ENCODE measurements at places on chromosomes 6 and 20.

- peaks cover 8% of the 10 kb centered on the region for H3K36me3 ChIP-seq
- peak overlapping the region; percentile 76 for H3K4me3 ChIP-seq
- H3K27me3 ChIP-seq: peaks cover 10% of the 10 kb centered on the region
- DNase-seq: peak; percentile 83
- no peaks in the 10 kb centered on the region for H3K4me1 ChIP-seq
- no peak overlapping the region for H3K27ac ChIP-seq
Observed at GRCh38 chr6:28474441-28475219, 31.3 kb upstream of the ZSCAN23 start.

- no peak for DNase-seq
- H3K27ac ChIP-seq: no peak overlapping the region
- H3K4me1 ChIP-seq: no peaks in the 10 kb centered on the region
- no peaks in the 10 kb centered on the region for H3K36me3 ChIP-seq
- H3K4me3 ChIP-seq: no peak overlapping the region
Observed at GRCh38 chr6:15079288-15079817, 166.5 kb upstream of the JARID2 start.

DNA sequence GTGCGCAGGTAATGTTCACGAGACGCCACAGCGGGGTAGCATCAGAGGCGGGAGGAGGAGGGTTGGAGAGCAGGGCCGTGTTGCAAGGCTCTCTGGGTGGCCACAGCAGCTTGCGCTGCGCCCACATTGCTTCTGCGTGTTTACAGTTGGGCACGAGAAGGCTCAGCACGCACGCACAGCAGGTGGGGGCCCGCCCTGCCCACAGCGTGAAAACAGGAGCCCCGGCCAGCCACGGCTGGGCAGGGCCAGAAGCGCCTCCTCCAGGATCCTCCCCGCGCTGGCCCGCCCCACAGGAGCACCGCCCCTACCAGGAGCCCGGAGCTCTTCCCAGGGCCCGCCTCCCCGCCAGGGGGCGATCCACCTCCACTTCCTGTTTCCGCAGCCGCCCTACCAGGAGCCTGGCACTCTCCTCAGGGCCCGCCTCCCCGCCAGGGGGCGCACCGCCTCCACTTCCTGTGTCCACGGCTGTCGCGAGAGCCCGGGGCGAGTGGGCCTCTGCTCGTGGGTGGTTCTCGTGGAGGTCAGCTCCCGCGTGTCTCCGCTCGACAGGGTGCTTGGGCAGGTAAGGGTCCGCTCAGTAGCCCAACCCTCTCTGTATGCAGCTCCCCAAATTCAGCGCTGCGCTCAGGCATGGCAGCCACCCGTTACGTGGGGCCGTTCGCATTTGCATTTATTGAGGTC lies at the start of gene FAM50B:
TSS of gene FAM50B (plus strand) at position 449 of the 681 bp plus-strand sequence. CDS start 439 bp downstream, outside the sequence.
- peaks cover 17% of the 10 kb centered on the region for H3K4me1 ChIP-seq
- H3K4me3 ChIP-seq: peak within 1 kb of the TSS; percentile 75
- H3K27ac ChIP-seq: peak within 1 kb of the TSS; percentile 95
- H3K27me3 ChIP-seq: no peaks in the 10 kb centered on the region
- H3K36me3 ChIP-seq: no peaks in the 10 kb centered on the region
- DNase-seq: peak; percentile 84

GRCh38 chr6:105994591-105995390 lies 91.3 kb upstream of the PRDM1 start:
- H3K36me3 ChIP-seq: no peaks in the 10 kb centered on the region
- peak overlapping the region; percentile 85 for H3K4me3 ChIP-seq
- peaks cover 25% of the 10 kb centered on the region for H3K4me1 ChIP-seq
- peak; percentile 72 for DNase-seq
- no peaks in the 10 kb centered on the region for H3K27me3 ChIP-seq

DNA sequence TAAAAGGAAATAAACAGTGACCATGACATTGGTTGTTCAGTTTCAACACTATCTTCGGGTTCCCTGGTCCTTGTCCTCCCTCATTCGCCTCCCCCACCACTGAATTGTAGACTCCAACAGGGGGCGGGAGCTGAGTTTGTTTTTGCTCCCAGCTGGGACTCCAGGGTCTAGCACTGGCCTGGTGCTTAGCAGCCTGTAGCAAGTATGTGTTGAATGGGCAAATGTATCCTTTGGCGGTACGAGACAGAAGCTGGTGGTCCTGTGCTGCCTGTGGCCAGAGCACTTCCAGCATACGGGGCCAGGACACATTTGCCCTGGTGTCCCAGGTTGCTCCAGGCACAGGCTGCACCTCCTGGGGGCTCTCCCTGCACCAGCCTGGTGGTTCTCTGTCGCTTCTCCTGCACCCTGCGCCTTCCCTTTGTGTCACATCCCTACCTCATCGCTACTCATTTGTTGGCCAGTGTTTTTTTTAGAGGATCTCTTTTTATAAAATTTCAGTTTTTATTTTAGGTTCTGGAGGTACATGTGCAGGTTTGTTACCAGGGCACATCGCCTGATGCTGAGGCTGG lies 40.1 kb downstream of the PHACTR3 start:
- no peaks in the 10 kb centered on the region for H3K36me3 ChIP-seq
- no peaks in the 10 kb centered on the region for H3K4me1 ChIP-seq
- DNase-seq: no peak
- no peak overlapping the region for H3K4me3 ChIP-seq

DNA sequence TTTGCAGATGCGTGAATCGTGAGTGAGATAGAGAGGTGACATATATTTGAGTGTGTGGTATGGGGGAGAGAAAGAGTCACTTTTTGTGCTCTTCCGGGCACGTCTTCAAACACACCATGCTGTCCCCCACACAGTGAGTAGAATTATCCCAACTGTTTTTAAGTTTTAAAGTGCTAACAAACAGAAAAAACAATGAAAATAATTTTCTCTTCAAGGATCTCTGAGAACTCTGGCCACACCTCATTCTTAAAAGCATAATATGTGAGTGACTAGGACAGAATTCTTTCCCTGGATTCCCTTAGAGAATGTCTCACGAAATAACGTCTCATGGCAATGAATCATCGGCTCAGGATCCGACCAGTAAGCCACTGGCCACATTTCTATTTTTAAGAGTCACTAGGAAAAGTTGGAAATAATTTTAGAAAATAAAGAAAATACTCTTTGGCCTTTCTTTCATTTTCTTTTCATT lies 235.7 kb upstream of the ZNF217 start:
- DNase-seq: peak; percentile 94
- no peaks in the 10 kb centered on the region for H3K27me3 ChIP-seq
- H3K27ac ChIP-seq: peak overlapping the region; percentile 98
- H3K4me1 ChIP-seq: peaks cover 37% of the 10 kb centered on the region

GRCh38 chr6:39430871-39431523 lies 108.5 kb upstream of the KCNK16 start:
- peak; percentile 41 for DNase-seq
- no peak overlapping the region for H3K4me3 ChIP-seq
- H3K27ac ChIP-seq: no peak overlapping the region
- no peaks in the 10 kb centered on the region for H3K36me3 ChIP-seq

GRCh38 chr6:132136981-132137380 lies 185.8 kb upstream of the CCN2 start:
- H3K27ac ChIP-seq: no peak overlapping the region
- no peaks in the 10 kb centered on the region for H3K36me3 ChIP-seq
- H3K4me3 ChIP-seq: no peak overlapping the region
- H3K4me1 ChIP-seq: no peaks in the 10 kb centered on the region
- H3K27me3 ChIP-seq: no peaks in the 10 kb centered on the region

DNA sequence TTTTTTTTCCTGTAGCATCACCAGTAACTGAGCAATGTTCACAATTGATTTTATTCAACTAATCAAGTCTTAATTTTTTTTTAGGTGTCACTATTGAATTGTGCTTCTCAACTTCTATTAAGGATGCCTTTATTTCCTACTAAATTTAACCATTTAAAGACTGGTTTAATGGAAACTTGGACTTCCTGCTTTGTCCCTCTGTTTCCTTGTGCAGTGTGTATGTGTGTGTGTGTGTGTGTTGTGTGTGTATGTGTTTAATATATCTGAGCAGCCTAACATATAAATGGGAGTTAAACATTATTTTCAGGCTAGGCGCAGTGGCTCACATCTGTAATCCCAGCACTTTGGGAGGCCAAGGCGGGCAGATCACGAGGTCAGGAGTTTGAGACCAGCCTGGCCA lies 1.8 kb downstream of the SERPINB6 start:
- peaks cover 6% of the 10 kb centered on the region for H3K4me1 ChIP-seq
- H3K27ac ChIP-seq: no peak overlapping the region
- H3K36me3 ChIP-seq: peaks cover 8% of the 10 kb centered on the region
- DNase-seq: no peak

GRCh38 chr6:19795211-19795610 lies 42.0 kb upstream of the ID4 start:
- no peak for DNase-seq
- no peak overlapping the region for H3K27ac ChIP-seq
- no peak overlapping the region for H3K4me3 ChIP-seq
- H3K4me1 ChIP-seq: no peaks in the 10 kb centered on the region

- H3K4me3 ChIP-seq: no peak overlapping the region
- no peaks in the 10 kb centered on the region for H3K27me3 ChIP-seq
- no peak overlapping the region for H3K27ac ChIP-seq
- no peak for DNase-seq
Observed at GRCh38 chr20:18007534-18008292, 38.9 kb downstream of the MGME1 start.

DNA sequence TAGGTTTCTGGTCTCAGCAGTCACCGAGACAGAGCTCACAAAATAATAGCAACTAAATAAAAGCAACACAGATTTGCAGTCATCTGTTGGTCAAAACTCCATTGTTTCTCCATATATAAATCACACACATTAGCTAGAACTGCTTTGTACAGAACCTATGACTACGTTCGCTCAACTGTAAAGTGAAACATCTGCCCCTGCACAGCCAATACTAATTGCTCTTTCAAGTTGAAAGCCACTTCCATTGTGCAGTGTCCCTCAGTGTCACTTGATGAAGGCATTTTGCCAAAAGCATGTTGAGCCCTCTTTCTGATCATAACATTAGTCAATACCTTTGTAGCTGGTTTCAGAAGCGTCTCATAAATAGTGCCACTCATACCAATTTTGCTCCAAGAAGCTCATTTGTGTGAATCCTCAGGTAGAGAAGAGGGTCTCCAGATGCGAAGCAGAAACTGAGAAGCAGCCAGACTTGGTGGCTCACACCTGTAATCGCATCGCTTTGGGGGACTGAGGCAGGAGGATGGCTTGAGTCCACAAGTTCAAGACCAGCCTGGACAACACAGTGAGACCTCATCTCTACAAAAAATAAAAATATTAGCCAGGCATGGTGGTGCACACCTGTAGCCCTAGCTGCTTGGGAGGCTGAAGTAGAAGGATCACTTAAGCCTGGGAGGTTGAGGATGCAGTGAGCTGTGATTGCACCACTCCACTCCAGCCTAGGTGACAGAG lies 68.9 kb downstream of the PERP start:
- H3K27me3 ChIP-seq: no peaks in the 10 kb centered on the region
- H3K4me3 ChIP-seq: no peak overlapping the region
- DNase-seq: no peak

- peak overlapping the region; percentile 86 for H3K27ac ChIP-seq
- H3K4me3 ChIP-seq: no peak overlapping the region
- peaks cover 81% of the 10 kb centered on the region for H3K36me3 ChIP-seq
Observed at GRCh38 chr6:10759884-10760329, 12.3 kb downstream of the TMEM14B start.

GRCh38 chr20:8299921-8300320 lies 167.9 kb downstream of the PLCB1 start:
- H3K36me3 ChIP-seq: no peaks in the 10 kb centered on the region
- no peak overlapping the region for H3K4me3 ChIP-seq
- no peaks in the 10 kb centered on the region for H3K4me1 ChIP-seq
- H3K27ac ChIP-seq: no peak overlapping the region
- peak; percentile 11 for DNase-seq

GRCh38 chr6:47865206-47865605 lies 83.4 kb downstream of the OPN5 start:
- no peaks in the 10 kb centered on the region for H3K27me3 ChIP-seq
- H3K4me3 ChIP-seq: no peak overlapping the region
- no peaks in the 10 kb centered on the region for H3K4me1 ChIP-seq
- no peak for DNase-seq
- H3K27ac ChIP-seq: no peak overlapping the region

- no peak overlapping the region for H3K27ac ChIP-seq
- no peaks in the 10 kb centered on the region for H3K4me1 ChIP-seq
- no peak overlapping the region for H3K4me3 ChIP-seq
- no peaks in the 10 kb centered on the region for H3K36me3 ChIP-seq
- DNase-seq: peak; percentile 42
Observed at GRCh38 chr6:99241905-99242534, 107.5 kb downstream of the FAXC start.

GRCh38 chr6:88725111-88725975 lies 238.1 kb downstream of the RNGTT start:
- DNase-seq: no peak
- H3K4me3 ChIP-seq: no peak overlapping the region
- H3K4me1 ChIP-seq: peaks cover 5% of the 10 kb centered on the region
- no peak overlapping the region for H3K27ac ChIP-seq

DNA sequence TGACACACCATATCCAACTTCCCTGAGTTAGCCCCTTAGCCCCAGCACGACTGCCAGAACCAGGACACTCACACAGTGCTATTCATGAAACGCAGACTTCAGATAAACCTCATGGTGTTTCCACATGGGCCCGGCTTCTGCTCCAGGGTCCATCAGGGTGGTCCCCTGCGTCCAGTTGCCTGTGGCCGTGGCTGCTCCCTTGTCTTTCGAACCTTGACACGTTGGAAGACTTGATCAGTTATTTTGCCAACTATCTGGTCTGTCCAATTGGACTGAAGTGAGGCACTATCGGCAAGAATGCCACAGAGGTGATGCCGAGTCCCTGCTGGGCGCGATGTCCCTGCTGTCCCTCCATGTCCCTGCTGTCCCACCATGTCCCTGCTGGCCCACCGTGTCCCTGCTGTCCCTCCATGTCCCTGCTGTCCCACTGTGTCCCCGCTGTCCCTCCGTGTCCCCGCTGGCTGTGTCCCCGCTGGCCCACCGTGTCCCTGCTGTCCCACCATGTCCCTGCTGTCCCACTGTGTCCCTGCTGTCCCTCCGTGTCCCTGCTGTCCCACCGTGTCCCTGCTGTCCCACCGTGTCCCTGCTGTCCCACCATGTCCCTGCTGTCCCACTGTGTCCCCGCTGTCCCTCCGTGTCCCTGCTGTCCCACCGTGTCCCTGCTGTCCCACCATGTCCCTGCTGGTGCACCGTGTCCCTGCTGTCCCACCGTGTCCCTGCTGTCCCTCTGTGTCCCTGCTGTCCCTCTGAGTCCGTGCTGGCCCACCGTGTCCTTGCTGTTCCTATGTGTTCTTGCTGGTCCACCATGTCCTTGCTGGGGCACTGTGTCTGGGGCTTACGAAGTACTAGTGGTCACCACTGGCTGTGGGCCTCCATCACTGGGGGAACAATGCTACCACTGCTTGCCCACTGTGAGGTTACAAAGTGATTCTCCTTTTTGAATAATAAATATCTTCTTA lies 251.4 kb downstream of the DLL1 start:
- no peak overlapping the region for H3K4me3 ChIP-seq
- no peaks in the 10 kb centered on the region for H3K27me3 ChIP-seq
- no peaks in the 10 kb centered on the region for H3K36me3 ChIP-seq
- no peak for DNase-seq

- H3K4me3 ChIP-seq: no peak overlapping the region
- no peaks in the 10 kb centered on the region for H3K4me1 ChIP-seq
- H3K27ac ChIP-seq: no peak overlapping the region
- no peaks in the 10 kb centered on the region for H3K27me3 ChIP-seq
- DNase-seq: no peak
- no peaks in the 10 kb centered on the region for H3K36me3 ChIP-seq
Observed at GRCh38 chr6:86657192-86657591, 280.1 kb upstream of the HTR1E start.

- peaks cover 23% of the 10 kb centered on the region for H3K4me1 ChIP-seq
- H3K27ac ChIP-seq: no peak overlapping the region
- no peaks in the 10 kb centered on the region for H3K27me3 ChIP-seq
Observed at GRCh38 chr6:35043381-35044130, 97.6 kb downstream of the TCP11 start.
